Activated naive CD4-positive, alpha-beta T cell treated with anti-CD3 and anti-CD28 coated beads, Interleukin-2, amount 50 U/mL, for 72 hours (primary cell): ENCODE measurements at places on chromosomes 5 and 9. TPM values are rescaled to one million over a fixed set of nuclear protein-coding genes. Genes with fewer than 3 reads are reported as not detected.

Gene PDCD1LG2
- 0.87 TPM for total RNA-seq

DNA sequence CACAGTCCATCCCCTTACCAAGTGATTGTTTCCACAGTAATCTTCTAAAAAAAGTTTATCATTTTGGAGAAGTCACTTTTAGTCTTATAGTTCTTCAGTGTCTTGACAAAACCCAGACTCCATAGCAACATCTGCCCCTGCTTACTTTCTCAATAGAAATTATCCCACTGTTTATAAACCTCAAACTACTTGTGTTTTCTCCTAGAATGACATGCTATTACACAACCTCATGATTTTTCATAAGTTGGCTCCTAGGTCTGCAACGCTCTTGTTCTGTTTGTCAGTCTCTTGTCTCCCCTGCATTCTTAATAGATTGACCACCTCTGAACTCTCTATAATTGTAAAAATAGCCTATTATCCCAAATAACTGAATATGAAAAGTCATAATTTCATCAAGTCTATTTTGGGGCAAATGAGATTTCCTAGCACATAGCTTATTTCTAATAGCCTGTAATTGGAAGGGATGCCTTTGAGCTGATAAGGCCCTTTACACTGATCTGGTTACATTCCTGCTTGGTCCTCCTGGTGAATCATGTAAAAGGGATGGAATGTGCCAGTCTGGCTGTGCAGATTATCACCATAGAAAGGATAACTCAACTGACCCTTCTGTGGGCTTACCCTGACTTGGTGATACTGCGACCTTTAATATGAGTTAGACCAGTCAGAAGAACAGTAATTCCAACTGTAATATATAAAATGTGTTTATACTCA is 69.6 kb downstream of the CHSY3 start:
- no peak for DNase-seq

GRCh38 chr9:98994172-98995058 is 50.7 kb downstream of the COL15A1 start:
- peak; percentile 6 for DNase-seq

GRCh38 chr5:181088289-181088688 is 42.7 kb downstream of the OR2V1 start:
- no peak for DNase-seq

Gene FCN2
- not detected for total RNA-seq

GRCh38 chr5:125059255-125060002 is 313.0 kb upstream of the ZNF608 start:
- DNase-seq = no peak

DNA sequence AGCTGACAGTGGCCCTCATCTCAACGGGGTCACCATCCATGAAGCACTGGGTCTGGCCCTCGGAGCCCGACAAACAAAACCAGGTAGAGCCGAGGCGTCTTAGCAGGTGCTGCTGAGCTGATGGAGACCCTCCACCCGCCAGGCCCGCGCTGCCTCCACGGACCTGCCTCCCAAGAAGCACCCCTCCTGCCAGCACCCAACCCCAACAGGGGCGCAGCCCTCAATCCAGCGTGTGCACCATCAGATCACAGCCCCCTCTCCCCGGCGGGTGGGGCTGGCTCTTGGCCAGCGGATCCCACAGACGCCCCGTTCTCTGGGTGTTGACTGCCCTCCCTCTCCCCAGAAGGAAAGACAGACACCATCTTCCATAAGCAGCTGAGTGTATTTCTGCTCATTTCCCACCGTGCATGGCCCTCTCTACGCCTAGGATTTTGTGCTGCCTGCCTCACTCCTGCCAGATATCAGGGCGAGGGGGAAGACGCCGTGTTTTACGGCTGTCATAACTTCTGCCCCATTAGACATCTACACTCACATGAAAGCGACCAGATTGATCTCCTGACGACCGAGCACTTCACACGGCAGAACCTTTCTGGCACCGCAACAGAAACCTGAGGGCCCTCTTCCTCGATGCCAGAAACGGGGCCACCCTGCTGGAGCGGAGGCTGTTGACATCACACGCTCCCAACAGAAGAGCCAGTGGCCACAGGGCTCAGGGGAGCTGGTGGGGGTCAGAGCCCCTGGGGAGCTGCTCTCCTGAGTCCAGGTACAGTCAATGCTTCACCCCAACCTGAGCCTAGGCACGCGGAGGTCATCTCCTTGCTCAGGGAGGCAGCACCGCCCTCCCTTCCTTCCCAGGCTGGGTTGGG is 12.4 kb downstream of the NACC2 start:
- no peak for DNase-seq
